ENCODE measurements at places on chromosomes 12 and 14.

DNA sequence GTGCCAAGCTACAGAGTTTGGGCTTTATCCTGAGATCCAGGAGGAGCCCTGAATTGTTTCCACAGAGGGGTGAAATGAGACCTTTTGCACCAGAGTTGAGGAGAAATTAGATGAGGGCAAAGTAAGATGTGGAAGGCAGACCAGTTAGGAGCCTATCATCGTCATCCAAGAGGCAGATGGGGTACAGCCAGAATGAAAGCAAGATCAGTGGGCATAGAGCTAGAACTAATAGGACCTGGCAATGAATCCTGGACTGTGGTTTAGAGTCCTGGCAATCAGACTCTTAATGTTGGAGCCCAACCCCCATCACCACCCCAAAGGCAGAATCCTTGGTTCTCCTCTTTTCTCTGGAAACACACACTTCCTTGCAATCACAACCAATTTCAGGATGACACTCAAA, 166.6 kb upstream of the HMGA2 start:
- DNase-seq: no peak

DNA sequence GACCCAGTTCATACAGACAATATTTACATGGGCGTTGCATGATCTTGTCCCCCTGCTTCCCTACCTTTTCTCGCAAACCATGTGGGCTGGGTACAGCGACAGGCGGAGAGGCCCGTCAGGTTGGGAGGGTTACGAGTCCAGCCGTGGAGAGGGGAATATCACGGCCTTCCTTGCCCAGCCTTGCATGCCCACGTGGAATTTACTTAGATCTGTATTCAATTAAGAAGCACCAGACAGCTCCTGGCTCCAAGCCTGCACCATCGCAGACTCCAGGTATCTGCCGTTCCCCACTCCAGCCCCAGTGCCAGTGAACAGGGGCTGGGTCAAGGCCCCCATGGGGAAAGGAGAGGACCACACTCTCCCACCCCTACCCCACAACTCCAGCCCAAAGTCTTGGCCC, 29.8 kb downstream of the BCL11B start:
- DNase-seq: no peak

DNA sequence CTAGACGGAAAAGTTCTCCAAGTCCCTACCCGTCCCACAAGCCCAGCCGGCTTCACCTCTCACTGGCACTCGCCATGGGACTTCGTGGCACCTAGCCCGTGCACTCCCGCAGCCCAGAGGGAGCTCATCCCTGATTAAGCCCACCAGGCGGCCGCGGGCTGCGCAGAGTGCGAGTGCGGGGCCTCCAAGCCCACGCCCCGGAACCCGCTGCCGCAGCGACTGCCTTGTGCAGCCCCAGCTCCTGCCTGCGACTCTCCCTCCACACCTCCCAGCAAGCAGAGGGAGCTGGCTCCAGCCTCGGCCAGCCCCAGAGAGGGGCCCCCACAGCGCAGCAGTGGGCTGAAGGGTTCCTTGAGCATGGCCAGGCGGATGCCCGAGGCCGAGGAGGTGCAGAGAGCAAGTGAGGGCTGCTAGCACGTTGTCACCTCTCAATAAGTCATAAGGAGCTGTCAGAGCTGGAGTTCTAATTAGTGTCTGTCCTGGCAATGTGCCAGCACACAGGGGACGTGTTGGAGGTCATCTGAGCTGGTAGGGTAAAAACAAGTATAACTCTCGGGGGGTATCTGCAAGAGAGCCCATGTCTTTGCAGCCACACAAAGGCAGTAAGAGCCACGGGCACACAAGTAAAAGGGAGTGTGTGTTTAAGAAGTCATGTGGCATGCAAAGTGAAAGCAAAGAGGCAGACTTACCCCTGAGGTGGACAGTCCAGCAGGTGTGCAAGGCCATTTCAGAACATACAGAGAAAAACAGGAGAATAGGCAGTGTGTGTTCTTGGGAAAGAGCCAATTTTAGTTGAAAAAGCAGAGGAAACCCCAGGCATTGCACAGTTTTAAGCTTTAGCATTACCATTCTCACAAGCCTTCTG, 27.1 kb upstream of the TMTC2 start:
- DNase-seq: no peak

GRCh38 chr14:34171431-34172172, 220.7 kb upstream of the EGLN3 start:
- no peak for DNase-seq

DNA sequence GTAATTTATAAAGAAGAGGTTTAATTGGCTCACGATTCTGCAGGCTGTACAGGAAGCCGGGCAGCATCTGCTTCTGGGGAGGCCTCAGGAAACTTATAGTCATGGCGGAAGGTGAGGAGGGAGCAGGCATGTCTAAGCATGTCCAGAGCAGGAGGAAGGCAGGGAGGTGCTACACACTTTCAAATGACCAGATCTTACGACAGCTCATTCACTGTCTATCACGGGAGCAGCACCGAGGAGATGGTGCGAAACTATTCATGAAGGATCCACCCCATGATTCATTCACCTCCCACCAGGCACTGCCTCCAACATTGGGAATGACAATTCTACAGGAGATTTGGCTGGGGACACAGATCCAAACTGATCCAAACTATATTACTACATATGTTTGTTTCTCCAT, 10.0 kb downstream of the SFSWAP start:
- DNase-seq: no peak

DNA sequence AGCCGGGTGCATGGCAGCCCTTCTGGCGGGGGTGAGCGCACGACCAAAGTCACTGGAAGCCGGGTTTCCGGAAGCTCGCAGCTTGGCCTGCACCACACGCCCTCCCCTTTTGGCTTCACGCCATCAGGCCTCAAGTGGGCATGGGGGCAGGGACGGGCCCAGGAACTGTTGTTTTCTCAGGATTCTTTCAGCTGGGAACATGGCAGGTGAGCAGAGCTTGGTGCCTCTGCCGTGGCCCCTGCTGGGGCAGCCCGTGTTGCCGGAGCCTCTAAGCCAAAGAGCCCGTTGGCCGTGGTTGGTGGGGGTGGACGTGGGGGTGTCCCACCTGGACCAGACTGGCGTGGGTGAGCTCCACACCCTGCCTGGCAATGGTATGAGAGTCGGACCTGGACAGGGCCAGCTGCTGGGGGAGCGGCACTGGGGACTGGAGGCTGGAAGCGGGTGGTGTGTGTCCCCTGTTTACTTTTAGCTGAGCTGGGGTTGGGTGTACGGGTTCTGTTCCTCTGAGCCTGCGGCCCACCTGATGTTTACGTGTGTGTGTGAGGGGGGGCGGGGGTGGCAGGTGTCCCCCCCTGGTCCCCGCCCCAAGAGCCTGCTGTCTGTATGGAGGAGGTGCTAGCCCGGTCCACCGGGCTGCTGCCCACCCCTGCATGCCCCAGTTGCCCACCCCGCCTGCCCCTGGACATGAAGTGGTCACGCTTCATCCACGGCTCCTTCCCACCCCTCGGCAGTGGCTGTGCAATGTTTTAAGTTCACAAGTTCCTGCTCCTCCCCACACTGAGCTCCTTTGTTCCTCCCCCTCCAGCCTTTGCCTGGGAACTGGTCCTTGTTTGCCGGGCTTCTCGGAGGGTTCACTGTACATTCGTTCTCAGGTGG, 28.7 kb upstream of the PLD4 start:
- no peak for DNase-seq

DNA sequence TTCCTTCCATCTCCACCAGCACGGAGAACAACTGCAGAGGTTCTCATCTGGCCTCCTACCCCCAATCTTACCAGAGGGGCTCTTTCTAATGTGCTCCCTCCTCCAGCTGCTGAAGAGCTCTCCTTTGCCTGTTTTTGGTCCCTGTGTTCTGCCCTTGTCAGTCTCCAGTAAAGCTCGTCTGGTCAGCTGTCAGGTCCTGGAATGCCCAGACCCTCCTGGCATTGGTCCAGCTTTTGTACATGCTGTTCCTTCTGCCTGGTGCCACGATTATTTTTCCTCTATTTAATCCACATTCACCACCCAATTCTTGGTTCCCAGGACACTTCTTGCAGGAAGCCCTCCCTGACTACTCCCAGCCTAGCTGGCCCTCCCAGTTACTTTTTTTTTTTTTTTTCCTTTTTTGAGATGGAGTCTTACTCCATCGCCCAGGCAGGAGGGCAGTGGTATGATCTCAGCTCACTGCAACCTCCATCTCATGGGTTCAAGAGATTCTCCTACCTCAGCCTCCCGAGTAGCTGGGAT, 6.5 kb downstream of the SLC8B1 start:
- DNase-seq: no peak
